Activated T-helper 1 cell treated with anti-CD3 and anti-CD28 coated beads, Interleukin-2, amount 50 U/mL, for 16 hours (primary cell): ENCODE measurements at places on chromosomes 6 and 20.

DNA sequence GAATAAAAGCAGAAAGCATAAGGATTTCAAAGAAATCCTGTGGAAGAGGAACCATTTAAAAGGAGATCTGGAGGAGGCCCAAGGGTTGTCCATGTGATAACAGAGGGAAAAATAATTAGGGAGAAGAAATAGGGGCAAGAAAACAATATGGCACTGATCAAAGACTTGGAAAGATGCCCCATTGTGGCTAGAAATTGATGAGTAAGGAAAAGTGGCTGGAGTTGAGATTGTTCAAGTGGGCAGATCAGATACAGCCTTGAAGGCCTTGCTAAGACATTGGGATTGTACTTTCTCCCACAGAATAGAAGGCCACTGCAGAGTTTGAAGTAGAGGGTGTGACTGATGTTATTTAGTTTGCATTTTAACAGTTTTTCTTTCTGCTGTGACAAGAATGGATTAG, 213.3 kb downstream of the CBLN4 start:
- no peak for DNase-seq

DNA sequence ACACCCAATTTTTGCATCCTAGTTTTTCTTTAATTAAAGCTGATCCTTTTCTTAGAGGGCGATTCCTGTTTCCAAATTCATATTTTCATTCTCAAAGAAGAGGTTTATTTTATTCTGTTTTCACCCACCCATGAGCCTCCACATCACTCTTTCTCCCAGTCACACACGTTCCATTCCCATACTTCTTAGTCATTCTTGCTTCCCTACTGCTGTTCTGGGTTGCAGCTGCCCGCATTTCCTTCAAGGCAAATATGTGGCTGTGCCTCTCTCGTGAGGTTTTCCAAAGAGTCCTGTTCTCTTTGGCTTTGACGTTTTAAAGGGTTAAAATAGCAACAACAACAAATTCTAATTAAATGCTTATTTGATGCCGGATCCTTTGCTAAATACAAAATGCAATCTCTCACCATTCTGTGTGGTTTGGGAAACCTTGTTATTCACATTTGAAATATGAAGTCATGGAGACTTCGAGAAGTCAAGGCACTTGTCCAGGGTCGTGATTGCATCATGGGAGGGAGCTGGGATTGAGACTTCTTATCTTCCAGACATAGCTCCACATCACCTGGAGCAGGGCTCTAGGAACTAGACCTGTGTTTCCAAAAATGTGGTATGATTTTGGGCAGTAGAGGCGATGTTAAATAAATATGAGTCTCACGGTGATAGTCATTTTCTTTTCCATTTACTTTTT, 126.6 kb downstream of the DOK5 start:
- DNase-seq: no peak

- no peak for DNase-seq
Observed at GRCh38 chr6:125519367-125519766, 217.6 kb upstream of the HDDC2 start.

DNA sequence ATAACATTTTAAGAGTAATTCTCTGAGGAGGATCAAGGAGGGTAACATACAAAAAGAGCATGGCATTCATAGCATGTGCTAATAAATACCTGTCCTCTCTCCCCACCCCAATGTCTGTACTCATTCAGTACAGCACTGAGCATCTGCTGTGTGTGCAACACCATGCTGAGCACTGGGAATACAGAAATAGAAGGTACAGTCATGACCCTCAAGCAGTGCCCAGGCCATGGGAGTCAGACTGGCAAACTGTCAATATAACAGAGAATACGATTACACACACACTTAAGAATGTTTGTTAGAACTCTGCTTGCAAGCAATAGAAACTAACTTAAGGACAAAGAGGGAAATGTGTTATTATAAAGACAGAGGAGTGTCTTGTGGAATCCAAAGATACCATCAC, 24.7 kb upstream of the ZFAND3 start:
- no peak for DNase-seq

- DNase-seq: no peak
Observed at GRCh38 chr6:35445691-35446090, 6.4 kb upstream of the FANCE start.

DNA sequence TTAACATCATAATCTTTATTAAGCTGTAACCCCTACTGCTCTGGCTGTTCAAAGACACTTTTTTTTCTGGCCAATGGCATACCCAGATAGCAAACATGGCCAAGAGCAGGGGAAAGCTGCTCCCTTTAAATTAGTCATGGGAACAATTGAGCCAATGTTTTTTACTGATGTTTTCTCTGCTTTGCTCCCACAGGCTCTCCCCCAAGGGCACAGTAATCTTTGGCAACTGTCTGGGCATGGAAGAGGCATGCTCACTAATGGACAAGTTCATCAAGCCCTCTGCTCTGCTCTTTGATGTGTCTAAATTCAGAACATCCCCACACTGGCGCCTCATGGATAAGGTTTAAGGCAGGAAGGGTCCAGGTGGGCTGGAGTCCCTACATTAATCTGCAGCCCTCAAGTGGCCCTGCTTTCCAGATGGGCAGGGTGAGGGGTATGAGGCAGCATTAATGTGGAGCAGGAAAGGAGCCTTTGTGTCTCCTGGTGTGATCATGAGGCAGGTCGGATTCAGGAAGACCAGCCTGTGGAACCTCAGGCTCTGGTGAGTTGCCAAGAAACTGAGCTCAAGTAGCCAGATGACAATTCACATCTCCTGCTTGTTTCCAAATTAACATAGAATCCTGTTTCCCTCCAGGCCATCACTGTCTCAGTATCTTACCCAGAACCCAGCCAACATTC, 227.0 kb upstream of the CST7 start:
- DNase-seq: no peak

DNA sequence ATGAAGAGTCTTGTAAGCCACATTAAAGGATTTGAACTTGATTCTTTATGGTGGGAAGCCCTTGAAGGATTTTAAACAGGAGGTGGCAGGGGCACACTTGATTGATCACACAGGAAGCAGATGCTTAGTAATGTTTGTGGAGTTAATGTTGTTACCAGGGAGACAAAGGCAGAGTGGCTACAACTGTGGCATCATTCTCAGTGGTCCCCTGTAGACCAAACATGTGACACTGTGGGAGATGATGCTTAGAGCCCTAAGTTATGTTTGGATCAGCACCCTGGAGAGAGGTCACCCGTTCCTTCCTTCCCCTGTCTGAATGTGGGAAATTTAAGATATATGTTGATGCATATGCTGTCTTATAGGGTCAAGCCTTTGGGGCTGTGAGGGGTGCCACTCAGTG, 53.2 kb downstream of the EIF2S2 start:
- DNase-seq: no peak

DNA sequence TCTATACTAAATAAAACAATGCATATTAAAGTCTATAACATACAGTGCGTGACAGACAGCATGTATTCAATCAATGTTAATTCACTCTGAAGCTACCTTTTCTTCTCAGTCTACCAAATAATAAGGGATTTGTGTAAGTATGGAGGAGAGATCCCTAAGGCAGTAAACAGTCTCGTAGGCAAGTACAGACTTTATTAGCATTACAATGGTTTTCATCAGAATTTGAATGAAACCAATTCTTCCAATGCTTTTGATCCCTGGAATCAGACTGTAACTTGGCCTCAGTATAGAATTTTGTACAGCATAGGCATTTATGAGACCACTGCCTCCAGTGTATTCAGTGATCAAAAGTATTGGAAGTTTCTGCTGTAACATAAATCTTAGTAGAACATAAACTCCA, 19.5 kb downstream of the LYRM4 start:
- no peak for DNase-seq

DNA sequence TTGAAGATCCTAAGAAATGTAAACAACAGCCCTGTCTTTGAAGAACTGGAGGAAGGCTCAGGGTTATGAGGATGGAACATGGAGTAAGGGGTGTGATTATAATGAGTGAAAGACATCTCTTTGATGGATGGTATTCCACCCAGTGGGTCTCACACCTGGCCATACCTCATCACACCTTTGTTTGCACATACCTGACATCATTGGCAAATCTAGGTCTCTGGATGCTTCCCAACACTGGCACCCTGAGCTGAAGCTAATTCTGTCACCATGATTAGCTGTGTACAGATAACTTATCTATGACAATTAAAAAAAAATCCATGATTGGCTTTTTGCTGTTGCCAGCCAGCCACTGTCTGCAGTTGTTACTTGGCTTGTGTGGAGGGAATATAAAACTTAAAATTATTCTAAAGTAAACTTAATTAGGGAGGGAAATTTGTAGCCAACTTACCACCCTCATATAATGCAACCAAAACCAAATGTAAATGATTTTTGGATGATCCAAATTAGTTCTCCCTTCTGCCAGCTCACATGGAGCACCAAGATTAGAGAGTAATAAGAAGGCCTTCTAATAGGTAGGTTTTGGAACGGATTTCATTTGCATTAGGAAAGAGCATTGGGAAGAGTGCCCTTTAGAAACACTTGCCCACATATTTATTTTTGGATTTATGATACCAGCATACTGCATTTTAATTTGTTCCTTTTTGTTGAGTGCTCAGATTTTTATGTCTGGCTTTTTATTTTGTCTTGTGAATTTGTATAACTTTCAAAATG, 249.5 kb downstream of the SOX4 start:
- no peak for DNase-seq

GRCh38 chr20:62281161-62281933, 21.4 kb upstream of the ADRM1 start:
- DNase-seq: no peak

GRCh38 chr6:139386404-139386803, 12.0 kb upstream of the CITED2 start:
- DNase-seq: no peak

- DNase-seq: no peak
Observed at GRCh38 chr6:108684771-108685329, 124.1 kb downstream of the FOXO3 start.

DNA sequence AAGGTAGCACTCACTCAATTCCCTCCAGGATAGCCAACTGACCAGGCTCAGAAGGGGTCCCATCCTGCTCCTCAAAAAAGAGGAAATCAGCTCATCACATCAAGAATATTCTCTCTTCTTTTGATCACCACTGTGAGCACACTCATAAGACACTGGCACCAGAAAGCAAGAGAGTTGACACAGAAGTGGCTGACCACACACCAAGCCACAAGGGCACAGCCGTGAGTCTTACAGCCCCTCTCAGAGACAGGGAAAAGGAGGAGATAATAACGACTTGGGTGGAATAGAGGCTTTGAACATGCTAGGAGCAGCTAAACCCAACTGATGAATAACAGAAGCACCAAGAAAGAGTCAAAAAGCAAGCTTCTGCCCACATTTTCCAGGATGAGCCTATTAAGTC, 249.1 kb upstream of the PREP start:
- no peak for DNase-seq

- DNase-seq: no peak
Observed at GRCh38 chr20:9532069-9532838, 17.9 kb downstream of the LAMP5 start.

GRCh38 chr6:156167625-156168071, 609.5 kb upstream of the ARID1B start:
- no peak for DNase-seq

GRCh38 chr20:38883081-38883980, 42.9 kb upstream of the FAM83D start:
- DNase-seq: no peak

GRCh38 chr6:126976253-126976797, 142.1 kb upstream of the RSPO3 start:
- no peak for DNase-seq

- no peak for DNase-seq
Observed at GRCh38 chr20:31595654-31596411, 9.3 kb upstream of the ID1 start.

- DNase-seq: peak; percentile 11
Observed at GRCh38 chr6:3022765-3023662, 23.3 kb downstream of the NQO2 start.

- DNase-seq: no peak
Observed at GRCh38 chr6:53148684-53149083, at the start of gene GCM1. Gene GCM1, minus strand, starts transcription at chr6:53148841. Its CDS starts 3,209 bp downstream, at chr6:53145632.

DNA sequence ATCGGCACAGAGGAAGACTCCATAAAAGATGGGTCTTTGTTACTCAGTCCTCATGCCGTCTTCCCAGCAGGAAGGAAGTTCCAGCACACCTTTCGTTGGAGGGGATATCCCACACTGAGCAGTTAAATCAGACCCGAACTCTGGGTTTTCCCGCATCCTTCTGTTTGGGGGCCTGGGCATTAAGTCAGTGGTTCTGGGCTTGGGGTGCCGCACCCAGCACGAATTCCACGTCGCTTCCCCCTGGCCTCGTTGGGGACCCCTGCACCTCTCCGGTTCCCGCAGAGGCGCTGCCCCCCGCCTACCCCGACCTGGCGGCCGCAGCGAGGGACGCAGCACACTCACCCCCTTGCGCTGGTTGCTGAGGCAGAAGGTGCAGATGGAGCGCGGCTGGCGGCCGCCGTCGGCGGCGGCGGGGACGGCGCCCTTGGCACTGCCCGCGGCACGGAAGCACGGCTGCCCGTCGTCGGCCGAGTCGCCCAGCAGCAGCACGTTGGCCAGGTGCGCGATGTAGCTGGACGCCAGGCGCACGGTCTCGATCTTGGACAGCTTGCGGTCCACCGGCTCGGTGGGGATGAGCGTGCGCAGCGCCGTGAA, 641 bp downstream of the TCF15 start:
- DNase-seq: no peak

GRCh38 chr20:62938105-62938888, at the start of gene GID8:
Gene GID8, plus strand, starts transcription at chr20:62938147. Its CDS starts 3,356 bp downstream, at chr20:62941503.
- no peak for DNase-seq

DNA sequence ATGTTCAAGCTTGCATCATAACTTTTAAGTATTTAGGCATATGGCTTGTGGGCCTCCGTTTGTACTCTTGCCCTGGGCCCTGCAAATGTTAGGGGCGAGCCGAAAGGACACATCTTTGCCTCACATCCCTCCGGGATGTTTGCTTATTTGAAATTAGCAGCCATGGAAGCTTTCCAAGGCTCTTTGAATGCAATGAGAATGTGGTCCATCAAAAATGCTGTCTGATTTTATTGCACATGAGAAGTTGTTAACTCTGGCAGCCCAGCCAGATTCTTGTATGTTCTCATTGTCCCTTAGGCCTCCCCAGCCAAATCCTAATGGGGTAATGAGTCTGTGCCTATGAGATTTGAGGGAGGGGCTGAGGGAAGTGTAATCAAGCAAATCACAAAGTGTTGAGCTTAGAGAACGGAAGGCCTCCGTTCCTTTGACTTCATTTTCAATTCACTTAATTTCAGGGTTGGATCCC, 261.2 kb upstream of the MARCKS start:
- no peak for DNase-seq

- no peak for DNase-seq
Observed at GRCh38 chr6:137427656-137428290, 66.4 kb downstream of the OLIG3 start.

GRCh38 chr6:291697-292505, at the start of gene DUSP22:
Gene DUSP22, plus strand, starts transcription at chr6:292487. Its CDS starts 53 bp downstream, at chr6:292540.
- peak; percentile 53 for DNase-seq

DNA sequence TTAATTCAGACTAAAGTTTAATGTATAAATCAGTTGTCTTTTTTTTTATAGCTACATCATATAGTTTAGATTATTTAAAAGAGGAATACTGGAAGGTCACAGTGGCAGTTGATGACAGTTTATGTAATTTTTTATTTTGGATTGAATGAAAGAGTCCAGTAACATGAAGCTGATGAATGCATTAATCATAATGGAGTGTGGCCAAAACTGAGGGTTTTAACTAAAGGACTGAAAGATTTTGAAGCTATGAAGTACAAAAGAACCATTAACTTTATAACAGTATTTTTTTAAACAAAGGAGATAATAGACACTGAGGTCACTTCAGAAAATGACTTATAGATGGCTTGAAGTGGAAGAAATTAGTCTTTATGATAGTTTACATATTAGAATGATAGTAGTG, 41.3 kb downstream of the TRMT11 start:
- no peak for DNase-seq

GRCh38 chr6:15621203-15622044, 41.4 kb downstream of the DTNBP1 start:
- no peak for DNase-seq
